Vagina (tissue), 2 donors: ENCODE measurements at places on chromosomes 6 and 20.

DNA sequence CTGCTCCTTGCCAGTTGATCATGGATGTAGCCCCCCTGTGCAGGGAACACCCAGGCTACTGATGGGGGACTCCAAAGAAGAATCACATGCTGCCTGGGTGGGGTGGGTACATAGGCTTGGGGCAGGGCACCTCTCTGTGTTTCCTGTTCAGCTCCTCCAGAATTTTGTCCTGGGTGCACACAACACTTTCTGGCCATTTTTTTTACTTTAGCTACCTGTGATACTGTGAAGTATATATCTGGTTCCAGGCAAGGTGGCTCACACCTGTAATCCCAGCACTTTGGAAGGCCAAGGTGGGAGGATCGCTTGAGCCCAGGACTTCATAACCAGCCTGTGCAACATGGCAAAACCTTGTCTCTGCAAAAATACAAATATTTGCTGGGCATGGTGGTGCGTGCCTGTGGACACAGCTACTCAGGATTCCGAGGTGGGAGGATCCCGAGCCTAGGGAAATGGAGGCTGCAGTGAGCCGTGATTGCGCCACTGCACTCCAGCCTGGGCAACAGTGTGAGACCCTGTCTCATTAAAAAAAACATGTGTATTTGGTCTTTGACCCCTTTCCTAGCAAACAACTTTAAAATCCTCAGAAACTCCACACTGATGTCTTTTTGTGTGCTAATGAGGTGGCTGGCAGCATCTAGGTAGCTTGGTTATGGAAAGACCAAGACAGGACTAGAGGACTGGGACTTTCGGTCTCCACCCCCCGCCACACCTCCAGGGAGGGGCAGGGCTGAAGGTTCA is 14.1 kb downstream of the SLC4A11 start:
- no peak for DNase-seq

DNA sequence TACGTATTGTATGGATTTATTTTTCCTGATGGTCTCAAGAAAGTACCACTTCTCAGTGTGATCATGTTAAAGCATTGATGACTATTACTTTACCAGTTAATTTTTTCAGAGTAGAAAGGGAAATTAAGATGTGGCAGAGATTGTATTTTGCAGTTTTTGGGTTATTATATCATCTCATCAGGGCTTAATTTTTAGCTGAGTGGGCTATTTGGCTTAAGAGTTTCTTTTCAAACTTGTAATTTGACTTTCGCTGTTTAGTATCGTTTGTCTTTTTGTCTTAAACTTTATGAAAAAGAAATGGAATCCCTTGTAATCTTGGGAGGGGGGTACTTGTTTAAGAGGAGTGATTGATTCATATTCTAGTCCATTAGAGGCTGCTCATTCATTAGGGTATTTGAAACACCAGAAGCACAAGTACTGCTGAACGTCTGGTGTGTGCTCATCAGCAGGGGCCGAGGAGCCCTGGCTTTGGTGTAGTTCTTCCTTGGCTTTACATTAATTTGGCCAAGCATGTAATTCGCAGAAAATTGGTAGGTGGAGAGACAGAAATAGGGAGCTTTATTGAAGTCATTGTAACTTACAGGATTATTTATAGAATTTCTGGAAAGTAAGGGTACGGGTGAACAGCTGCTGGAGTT is 112.4 kb downstream of the TIAM2 start:
- no peak for DNase-seq

- DNase-seq: no peak
Measured at GRCh38 chr6:142544199-142544838, 242.5 kb downstream of the ADGRG6 start.

DNA sequence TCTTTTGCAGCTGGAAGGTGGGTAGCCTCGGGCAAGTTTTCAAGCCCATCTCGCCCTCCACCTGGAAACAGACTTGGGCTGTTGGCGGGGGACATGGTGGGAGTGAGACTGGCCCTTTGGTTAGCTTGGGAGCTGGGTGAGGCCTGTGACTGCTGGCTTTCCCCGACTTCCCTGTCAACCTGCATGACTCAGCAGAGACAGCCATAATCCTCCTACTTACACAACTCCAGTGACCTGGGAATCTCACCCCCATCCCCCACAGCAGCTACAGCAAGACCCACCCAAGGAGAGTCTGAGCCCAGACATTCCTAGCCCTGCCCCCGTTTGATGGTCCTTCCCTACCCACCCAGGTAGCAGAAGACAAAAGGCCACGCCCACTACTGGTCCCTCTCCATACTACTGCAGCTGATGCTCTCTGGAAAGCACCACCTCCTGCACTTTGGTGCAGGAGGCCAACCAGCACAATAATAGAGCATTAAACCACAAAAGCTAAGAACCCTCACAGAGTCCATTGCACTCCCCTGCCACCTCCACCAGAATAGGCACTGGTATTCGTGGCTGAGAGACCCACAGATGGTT is 188.4 kb downstream of the TRDN start:
- DNase-seq: no peak

- DNase-seq: no peak
Measured at GRCh38 chr6:31580807-31581433, 1.3 kb downstream of the LTB start.

DNA sequence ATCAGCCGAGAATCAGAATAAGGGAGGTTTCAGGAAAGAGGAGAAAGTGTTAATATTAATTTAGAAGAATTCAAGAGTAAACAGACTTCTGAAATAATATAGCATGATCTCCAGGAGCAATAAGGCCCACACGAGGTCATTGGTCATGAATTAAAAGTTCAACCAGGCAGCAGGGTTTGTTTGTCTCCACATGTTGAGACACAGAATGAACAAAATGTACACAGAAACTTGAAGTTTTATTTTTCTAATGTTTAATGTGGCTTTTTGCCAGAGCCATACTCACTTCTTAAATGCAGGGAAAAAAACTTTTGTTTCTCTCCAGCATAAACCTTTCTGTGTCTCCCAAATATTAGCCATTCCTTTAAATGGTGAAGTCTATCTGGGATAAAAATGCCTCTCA is 504.5 kb downstream of the HDGFL1 start:
- no peak for DNase-seq
